Naive thymus-derived CD8-positive, alpha-beta T cell (primary cell): ENCODE measurements at places on chromosomes 1 and 21. TPM values are rescaled to one million over a fixed set of nuclear protein-coding genes. Genes with fewer than 3 reads are reported as not detected.

RIPPLY3 gene
- not detected for total RNA-seq

CFH gene
- 0.44 TPM for total RNA-seq

GJA9 gene
- total RNA-seq, result not detected

GCSAML gene
- 0.75 TPM for total RNA-seq

SLC5A9 gene
- not detected for total RNA-seq

OR2T11 gene
- not detected for total RNA-seq

REN gene
- not detected for total RNA-seq

DENND2D gene
- 274 TPM for total RNA-seq

IL6R gene
- total RNA-seq, result 49.9 TPM

YIPF1 gene
- total RNA-seq, result 13.6 TPM

KRTAP19-1 gene
- total RNA-seq, result not detected

SPRR4 gene
- not detected for total RNA-seq

FCRLA gene
- 5.0 TPM for total RNA-seq

ANKRD34A gene
- total RNA-seq, result 0.96 TPM

DNAI4 gene
- total RNA-seq, result 9.1 TPM
